ENCODE measurements at places on chromosomes 2 and 18.
A peak's percentile ranks its signal among the peaks of the same experiment; 100 is the strongest.

- DNase-seq = no peak
These were observed 412 bp downstream of the OSBPL1A start for GRCh38 chr18:24397131-24397693.

DNA sequence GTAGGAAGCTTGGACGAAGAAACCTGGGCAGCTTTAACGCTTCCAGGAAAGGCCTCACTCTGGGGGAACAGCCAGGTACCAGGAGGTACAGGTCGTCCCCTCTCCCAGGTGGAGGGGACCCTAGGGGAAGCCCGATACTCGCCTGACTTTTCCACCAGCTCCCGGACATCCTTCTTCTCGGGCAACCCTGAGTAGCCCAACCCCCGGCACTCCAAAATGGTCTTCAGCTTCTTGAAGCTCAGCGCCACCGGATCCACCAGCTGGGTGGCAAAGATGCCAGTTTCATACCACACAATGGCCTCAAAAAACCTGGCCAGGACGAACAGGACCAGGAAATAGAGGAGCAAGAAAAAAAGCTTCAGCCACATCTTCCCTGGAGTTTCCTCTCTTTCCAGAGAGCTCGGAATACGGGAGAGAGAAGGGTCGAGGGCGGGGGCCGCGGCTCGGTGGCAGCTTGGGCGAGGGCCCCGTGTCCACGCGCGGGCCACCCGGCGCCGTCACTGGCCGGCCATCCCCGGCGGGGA lies 1.1 kb downstream of the RNF103 start:
- DNase-seq = no peak

DNA sequence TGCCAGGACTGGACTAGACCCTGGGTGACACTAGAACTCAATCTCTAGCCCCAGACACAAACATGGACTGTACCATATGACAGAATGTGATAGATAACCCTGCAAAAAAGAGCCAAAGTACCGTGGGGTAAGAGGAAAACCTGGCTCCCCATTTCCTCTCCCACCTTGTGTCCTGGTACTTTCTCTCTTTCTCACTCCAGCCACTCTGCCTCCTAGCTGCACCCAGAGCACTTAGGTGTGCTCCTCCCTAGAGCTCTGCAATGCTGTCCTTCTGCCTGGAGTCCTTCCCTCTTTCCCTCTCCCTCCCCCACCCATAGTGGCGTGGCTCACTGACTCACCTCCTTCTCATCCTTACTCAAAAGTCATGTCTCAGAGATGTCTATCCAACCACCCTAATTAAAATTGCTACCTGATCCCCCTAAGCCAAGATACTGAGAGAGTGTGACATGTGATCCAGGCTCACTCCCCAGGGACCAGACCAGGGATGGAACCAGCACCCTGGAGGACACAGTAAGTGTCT lies 171.3 kb downstream of the LOXHD1 start:
- DNase-seq = no peak

GRCh38 chr2:20972792-20973565 lies 70.9 kb downstream of the APOB start:
- no peak for DNase-seq

DNA sequence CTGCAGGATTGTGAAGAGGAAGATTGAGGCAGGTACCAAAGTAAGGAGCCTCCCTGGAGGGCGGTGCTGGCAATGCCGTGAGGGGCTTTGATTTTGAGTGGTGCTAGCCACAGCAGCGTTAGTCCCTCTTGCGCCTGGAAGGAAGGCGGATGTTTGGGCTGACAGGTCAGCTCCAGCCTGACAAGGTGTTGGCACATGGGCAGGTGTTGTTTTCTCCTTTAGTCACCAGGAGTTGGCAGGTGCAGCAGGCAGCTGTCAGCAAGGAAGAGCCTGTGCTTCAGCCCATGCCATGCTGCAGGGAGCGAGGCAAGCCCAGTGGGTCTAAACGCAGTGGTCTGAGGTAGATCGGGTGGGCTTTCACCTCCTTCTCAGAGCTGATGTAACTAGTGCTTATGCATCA lies 8.5 kb downstream of the SEC11C start:
- no peak for DNase-seq

DNA sequence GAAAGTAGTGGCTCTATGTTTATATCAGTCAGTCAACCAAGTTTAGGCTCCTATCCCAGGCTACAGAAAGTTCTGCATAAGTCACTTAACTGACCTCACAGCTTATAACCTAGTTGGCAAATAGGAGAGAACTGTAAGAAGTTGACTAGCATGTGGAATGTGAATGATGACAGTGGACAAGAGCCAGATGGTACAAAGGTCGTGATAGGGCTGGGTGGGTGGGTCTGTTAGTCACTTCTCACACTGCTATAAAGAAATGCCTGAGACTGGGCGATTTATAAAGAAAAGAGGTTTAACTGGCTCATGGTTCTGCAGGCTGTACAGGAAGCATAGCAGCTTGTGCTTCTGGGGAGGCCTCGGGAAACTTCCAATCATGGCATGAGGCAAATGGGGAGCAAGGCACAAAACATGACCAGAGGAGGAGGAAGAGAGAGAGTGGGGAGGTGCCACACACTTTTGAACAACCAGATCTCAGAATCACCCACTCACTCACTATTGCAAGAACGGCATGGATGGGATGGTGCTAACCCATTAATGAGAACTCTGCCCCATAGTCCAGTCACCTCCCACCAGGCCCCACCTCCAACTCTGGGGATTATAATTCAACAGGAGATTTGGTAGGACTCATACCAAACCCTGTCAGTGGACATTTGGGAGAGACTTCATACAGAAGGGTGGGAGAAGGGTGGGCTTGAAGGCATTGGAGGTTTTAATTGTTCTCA lies 68.8 kb downstream of the LTBP1 start:
- DNase-seq = no peak

DNA sequence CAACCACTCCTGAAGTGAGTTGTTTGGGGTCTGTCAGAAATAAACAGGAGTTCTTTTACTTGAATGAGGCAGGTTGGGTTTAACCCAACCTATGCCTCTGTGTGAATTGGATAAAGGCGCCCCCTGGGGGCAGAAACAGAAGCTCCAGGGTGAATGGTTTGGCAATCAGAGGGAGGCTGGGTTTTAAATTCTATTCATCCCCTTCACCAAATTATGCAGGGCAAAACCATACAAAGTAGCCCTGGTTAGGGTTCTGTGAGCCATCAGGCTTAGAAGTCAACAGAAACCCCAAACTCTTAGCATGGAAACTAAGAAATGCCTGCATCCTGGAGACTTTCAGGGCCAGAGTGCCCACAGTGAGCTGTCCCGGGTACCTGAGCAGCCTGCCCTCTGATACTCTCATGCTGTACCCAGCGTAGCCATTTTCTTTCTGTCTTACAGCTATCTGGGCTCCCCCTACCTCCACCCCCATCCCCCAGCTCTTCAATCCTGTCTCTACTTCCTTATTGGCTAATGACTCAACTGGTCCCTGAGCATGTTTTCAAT lies 241.5 kb downstream of the ICOS start:
- DNase-seq = peak; percentile 24

DNA sequence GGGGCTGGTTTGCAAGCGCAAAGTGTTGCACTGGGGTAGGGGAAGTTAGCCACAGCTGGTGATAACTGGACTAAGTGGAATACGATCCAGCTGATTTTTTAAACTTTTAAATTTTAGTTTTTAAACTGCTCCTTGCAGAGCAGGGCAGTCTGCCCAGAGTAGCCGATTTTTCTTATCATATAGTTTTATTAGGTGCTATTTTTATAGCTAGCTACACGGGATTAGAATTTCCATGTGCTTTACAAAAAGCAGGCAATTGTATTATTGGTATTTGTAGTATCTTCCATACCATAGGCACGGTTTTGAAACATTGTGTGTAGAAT lies 9.6 kb downstream of the CPLX4 start:
- DNase-seq = no peak

DNA sequence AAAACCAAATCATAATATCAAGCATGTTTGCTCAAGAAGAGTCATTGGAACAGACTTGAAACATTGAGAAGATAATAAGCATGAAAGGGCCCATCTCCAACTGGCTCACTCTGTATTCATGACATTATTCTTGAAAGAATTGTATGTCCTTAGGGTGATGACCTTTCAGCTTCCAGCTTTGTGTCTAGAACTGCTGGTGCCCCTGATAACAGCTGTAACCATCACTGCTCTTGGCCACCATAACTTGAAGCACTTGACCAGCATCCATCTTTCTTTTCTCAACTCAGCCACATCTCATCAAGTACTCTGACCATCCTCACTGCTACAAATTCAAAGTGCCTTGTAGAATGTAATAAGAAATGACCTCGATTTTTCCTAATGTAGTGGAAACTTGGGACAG lies 289.9 kb downstream of the SLC8A1 start:
- DNase-seq = no peak

- peak; percentile 52 for DNase-seq
These were observed 579 bp downstream of the LOXL3 start for GRCh38 chr2:74552914-74553811.

DNA sequence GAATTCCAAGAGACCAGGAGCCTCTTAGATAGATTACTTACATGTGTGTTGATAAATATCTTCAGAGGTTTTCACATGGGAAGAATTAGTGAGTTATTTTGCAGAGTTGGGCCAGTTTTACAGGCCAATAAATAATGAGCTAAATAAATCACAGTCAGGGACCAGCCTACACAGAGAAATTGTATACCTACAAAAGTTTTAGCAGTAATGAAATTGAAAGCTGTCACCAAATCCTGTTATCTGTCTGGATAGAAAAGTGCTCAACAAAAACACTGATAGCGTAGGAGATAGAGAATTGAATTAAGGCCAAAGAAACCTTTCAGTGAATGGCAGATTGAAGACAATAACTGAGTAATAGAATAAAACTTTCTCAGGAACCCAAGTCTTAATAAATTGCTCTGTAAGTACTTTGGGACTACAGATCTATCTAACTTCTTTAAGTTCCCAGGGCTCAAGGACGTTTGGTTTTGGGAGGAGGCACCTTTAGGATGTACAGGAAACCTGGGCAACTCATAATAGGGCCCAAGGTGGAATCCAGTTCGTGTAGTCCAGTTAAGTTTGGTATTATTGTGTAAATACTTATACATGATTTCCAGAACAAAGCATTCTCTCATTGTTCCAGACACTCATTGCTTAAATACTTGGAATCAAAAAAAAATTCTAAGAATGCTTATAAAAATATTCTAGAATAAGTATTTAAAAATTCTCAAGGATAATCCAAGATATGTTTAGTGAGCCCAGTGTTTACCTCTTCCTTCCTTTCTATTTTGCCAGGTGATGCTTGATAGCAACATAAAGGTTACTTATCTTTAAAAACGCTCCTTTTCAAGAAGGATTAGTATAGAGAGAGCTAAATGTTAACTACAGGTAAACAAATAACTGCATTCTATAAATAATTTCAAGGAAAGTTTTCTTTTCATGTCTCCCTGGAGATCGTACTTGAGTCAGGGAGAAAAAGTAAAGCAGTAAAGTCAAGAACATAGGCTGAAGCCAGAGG lies 134.5 kb downstream of the NCKAP5 start:
- no peak for DNase-seq

- no peak for DNase-seq
These were observed 29.4 kb downstream of the CERKL start for GRCh38 chr2:181627545-181627944.

DNA sequence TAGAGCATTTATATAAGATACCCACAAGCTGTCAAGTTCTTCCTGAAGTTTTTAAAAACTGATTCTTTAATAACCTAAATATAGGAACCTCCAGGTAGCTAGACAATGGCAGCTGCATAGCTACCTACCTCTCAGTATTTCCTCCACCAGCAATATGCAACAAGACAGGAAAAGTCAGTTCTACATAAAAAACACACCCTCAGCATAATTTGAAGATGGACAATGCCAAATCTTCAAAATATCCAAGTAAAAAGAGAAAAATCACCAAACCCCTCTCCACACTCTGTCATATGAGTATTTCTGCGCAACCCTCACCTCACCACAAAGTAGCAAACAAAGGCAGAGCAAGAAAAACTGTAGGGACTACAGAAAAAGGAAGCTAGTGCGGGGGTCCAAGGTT lies 51.4 kb downstream of the GTF3C3 start:
- DNase-seq = no peak

GRCh38 chr2:64260817-64261216 lies 116.6 kb upstream of the PELI1 start:
- DNase-seq = no peak

- no peak for DNase-seq
These were observed 96.5 kb upstream of the PIEZO2 start for GRCh38 chr18:11245879-11246278.

DNA sequence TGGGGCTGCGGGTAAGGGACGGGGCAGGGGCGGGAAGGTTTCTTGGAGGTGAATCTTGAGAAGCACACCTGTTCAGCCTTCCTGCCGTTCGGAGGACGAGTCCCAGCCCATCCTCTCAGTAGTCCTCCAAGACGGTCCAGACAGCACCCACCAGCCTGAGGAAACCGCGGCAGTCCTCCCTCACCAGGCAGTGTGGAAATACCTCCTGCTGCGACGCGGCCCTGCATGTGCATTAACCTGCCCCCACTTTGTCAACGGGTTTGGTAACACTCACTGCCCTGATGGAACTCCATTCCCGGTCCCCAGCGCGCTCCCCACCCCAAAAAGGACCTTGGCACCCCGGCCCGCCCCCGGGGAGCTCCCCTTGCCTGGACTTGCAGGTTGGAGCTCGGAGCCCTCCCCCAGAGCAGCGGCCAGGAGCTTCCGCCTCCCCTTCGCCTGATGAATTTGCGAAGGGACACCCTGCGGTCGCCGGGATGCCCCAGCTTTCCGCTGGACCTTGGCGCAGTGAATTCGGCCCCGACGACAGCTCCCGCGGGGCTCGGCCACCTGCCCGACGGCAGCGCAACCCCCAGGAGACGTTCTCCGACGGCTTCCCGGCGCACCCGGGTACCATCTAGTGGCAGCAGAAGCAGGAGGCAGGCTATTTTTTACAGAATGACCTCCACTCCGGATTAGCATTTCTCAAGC lies 31.5 kb downstream of the ACVR1C start:
- DNase-seq = peak; percentile 39

- DNase-seq = no peak
These were observed 60.6 kb upstream of the NEDD4L start for GRCh38 chr18:57983472-57983871.

- DNase-seq = no peak
These were observed 1.9 kb upstream of the CRACDL start for GRCh38 chr2:98937906-98938305.

DNA sequence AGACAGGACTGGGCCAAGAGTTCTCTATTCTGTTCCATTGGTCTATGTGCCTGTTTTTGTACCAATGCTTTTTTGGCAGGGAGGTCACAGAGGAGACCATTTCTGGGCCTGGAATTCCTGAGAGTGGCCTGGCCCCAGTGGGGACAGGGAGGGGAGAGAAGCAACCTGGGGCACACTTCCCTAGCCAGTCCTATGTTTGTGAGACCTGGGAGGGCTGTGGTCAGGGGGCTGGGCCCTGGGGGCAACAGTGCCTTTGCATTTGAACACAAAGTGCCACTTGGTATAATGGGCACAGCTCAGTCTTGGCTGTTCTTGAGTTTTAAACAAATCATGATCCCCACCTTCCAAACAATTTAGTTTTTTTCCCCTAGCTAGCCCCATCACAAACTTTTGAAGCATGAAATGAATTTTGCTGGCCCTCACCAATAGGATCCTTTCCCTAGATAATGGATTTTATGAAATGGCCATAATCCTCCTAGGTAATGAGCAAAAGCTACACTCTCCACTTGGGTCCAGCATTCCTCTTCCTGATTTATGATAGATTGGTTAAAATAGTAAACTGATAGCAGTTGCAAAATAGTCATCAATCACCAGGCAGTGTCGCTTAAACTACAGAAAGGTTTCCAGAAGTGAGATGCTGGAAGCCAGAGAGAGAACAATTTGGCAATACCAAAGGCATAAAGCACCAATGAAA lies 133.5 kb downstream of the GLI2 start:
- no peak for DNase-seq
